Brain pericyte (primary cell): ENCODE measurements at places on chromosomes 5 and 9.

DNA sequence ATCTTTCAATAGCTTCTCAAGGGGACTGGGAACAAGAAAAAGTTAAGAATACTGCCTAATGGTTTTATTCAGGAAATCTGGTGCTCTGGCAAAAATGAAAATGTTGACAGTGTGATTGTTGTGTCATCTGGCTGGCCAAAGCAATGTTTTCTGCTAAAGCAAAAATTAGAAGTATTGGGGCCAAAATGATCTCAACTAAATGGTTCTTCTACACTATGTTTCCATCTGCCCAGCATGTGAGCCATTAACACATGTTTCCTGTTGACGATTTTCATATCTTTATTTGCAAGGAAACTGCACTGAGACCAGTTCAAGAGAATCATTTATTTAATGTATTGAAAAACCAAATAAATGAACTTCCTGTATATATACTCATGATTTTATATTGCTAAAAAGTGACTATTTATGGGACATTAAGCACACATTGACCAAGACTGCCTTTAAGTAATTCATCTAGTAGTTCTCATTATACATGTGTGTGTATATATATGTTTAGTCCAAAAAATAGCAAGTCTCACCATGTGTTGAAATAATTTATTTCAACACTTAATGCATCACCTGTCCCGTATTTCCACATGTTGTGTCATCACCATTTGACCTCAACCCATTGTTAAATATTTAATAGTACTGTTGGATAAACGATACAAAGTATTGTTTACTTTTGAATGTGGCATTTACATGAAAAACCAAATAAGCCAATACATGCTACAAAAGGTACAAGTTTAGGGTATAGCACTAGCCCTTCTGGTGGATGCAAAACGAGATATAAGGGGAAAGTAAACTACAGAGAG lies 7.5 kb upstream of the FST start:
- DNase-seq, result no peak

DNA sequence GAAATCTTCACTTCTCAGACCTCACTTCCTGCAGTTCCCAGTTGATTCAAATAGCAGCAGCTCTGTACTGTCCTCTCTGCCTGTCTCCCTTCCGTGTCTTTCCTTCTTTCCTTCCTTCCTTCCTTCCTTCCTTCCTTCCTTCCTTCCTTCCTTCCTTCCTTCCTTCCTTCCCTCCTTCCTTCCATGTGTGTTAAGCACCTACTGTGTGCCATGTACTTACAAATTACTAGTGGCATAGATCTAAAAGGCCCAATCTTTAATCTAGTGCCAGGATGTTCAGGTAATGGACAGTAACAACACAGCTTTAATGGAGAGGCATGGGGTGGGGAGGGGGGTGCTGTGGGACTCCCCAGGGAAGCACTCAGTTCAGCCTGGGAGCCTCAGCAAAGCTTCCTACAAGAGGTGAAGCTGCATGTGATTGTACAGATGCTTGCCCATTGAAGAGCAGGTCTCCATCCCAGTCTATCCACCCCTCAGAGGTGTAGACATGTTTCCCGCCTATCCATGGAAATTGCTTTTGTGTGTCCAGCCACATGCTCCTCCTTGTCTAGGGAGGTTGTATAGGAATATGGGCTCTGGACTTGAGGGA lies 106.0 kb downstream of the RGS3 start:
- DNase-seq, result no peak

GRCh38 chr5:172185096-172185461 lies 2.9 kb downstream of the STK10 start:
- no peak for DNase-seq

GRCh38 chr5:170275376-170275994 lies 22.1 kb downstream of the LCP2 start:
- DNase-seq, result no peak

DNA sequence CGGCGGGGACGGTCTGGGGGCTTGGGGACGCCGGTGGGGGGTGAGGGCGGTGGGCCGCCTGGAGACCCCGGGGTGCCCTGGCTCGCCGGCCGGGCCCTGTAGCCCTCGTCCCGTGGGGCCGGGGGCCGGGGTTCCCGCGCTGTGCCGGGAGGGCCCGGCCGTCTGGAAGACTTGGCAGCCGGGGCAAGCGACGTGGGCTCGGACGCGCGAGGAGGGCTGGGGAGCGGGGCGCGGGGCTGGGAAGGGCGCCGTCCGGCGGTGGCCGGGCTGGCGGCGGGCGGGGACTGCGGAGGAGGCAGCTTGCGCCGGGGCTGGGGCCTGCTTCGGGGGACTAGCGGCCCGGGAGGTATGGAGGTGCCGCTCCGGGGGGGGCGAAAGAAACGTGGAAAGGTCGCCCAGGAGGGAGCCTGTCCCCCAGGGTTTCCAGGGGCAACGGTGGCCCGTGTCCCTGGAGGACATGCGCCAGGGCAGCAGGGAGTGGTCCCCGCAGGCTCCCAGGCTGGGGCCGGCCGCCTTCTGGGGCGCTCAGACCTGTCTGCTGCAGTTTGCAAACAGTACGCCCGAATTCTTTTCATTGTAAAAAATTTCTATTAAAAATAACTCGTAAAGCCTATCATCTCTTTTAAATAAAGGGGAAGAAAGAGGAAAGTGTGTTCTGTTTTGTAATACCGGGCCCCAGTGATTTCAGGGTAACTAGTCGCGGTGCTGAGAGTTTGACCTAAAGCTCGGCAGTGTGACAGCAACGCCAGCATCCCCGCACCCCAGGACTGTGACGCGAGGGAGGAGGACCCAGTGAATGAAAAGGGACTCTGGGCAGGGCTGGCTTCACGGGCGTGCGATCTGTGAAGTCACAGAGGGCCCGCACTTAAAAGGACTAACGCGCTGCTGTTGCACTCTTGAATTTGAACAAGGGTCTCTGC lies 752 bp upstream of the ANKH start:
- no peak for DNase-seq

GRCh38 chr5:64612344-64612961 lies 77.8 kb upstream of the SHISAL2B start:
- DNase-seq, result peak; percentile 34

DNA sequence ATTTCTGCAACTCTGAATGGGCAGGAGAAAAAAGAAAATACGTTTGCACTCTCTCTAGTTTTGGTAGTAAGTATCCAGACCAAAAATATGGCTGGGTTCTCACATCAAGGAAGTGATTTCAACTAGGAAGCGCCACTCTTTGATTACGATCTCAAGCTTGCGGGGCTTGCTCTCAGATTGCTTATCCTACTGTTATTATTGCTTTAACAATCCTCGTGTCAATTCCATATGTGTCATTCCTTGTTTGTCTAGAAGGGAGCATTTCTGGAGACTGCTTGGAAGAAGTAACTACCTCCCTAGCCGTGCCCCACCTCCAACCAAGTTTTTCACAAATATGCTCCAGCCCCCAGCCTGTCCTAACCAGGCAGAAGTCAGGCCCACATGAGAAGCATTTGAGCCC lies 3.5 kb downstream of the PRUNE2 start:
- DNase-seq, result no peak

DNA sequence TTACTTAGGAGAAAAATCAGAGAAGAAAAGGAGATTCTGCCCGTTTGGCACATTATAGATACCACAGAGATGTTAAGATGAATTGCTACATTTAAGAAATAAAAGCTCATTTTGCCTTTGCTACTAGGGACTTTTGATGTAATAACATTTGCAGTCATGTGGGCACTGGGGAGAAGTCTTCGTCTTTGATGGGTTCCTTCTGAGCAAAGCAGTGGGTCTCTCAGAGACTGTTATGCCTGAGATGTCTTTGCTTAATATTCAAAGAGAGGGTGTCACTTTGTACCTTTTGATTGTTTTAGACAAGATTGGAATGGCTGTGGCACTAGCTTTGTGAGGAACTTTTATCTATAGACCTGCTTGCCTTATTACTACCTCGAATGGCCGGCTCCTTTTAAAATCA lies 25.0 kb downstream of the SLC25A25 start:
- DNase-seq, result no peak

GRCh38 chr9:128396970-128397613 lies 23.6 kb upstream of the CERCAM start:
- DNase-seq, result no peak

- DNase-seq, result no peak
Measured at GRCh38 chr5:138111937-138112336, 27.3 kb downstream of the NME5 start.

GRCh38 chr9:14080959-14081542 lies 232.9 kb downstream of the NFIB start:
- no peak for DNase-seq

DNA sequence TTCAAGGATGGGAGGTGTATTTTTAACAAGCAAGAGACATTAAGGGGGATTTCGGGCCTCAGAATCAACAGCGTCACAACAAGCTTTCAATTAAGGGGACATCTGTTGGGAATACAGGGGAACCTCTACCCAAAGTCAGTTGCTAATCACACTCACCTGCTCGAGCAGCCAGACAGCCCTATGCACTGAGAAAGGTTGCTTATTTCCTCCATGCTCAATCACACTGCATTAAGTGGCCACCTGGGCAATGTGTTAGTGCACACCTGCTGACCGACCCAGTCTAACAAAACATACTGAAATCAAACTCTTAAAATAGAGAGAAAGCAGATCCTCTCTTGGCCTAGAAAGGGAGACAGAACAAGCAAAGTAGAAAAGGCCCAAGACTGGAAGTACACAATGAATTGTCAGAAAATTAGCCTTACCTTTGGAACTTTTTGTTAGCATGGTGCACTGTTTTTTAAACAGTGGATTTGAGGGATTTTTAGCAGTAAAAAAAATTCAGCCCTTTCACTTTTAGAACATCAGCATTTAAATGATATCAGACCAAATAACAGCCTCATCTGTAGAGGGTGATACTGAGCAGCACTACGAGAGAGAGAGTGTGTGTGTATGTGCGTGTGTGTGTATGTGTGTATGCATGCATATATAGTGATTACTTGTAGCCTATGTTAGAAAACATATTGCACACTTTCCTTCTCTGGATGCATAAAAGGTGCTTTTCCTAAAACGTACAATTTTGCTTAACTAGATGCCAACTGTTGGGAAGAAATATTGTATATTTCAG lies 1118.6 kb upstream of the DMAC1 start:
- DNase-seq, result no peak

DNA sequence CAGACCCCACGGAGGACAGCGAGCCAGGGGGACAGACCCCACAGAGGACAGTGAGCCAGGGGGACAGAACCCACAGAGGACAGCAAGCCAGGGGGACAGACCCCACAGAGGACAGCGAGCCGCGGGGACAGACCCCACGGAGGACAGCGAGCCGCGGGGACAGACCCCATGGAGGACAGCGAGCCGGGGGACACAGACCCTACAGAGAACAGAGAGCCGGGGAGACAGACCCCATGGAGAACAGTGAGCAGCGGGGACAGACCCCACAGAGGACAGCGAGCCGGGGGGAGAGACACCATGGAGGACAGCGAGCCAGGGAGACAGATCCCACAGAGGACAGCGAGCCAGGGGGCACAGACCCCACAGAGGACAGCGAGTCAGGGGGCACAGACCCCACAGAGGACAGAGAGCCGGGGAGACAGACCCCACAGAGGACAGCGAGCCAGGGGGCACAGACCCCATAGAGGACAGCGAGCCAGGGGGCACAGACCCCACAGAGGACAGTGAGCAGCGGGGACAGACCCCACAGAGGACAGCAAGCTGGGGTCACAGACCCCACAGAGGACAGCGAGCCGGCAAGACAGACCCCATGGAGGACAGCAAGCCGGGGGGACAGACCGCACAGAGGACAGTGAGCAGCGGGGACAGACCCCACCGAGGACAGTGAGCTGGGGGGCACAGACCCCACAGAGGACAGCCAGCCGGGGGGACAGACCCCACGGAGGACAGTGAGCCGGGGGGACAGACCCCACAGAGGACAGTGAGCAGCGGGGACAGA lies 4.4 kb upstream of the ZDHHC11 start:
- no peak for DNase-seq

- no peak for DNase-seq
Measured at GRCh38 chr9:117927354-117927753, 223.2 kb downstream of the TLR4 start.

- no peak for DNase-seq
Measured at GRCh38 chr9:133991964-133992779, at the start of gene VAV2. Gene VAV2, minus strand, starts transcription at chr9:133992324. Its CDS starts 46 bp downstream, at chr9:133992278.
